Right cardiac atrium (tissue), 5 donors: ENCODE measurements at places on chromosomes 16 and 17. TPM values are rescaled to one million over a fixed set of nuclear protein-coding genes. Genes with fewer than 3 reads are reported as not detected.
A peak's percentile ranks its signal among the peaks of the same experiment; 100 is the strongest.

DNA sequence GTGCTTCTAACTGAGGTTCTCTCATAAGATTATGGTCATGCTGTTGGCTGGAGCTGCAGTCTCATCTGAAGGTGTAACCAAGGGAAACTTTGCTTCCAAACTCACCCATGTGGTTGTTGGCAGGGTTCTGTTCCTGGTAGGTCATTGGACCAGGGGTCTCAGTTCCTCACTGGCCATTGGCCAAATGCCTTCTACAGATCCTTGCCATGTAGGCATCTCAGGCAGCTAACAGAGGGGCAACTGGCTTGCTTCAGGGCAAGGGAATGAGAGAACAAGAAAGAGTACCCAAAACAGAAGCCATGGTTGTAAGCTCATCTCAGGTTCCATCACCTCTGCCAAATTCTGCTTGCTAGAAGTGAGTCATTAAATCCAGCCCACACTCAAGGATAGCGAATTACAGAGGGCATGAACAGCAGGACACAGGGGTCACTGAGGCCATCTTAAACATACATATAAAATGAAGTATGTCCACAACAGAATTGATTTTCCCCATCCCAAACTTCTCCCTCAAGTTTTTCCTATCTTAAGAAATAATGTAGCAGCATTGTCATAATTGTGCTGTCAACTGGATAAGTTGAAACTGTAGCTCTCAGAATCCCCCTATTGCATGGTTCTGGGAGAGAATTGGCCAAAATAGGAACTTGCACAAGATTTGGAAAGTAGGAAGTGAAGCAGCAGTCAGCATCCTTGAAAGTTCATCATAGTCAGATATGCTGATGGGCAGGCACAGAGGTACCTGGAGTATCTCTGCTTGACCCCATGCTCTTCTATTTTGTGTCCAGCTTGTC lies 42.4 kb upstream of the CES5A start:
- DNase-seq, result no peak

GRCh38 chr16:33877-34647 lies 19.3 kb downstream of the POLR3K start:
- no peak for DNase-seq

- peak; percentile 87 for DNase-seq
Measured at GRCh38 chr16:84933774-84934631, 77.3 kb downstream of the ZDHHC7 start.

CPHXL2 gene
- not detected for total RNA-seq

GRCh38 chr16:69123910-69124309 lies 8.5 kb downstream of the CHTF8 start:
- DNase-seq, result no peak

- DNase-seq, result no peak
Measured at GRCh38 chr16:57898961-57899360, 72.0 kb downstream of the CNGB1 start.

KRTAP9-7 gene
- total RNA-seq, result not detected

CBX2 gene
- 2.3 TPM for total RNA-seq

- no peak for DNase-seq
Measured at GRCh38 chr16:85246473-85246872, 134.2 kb upstream of the CIBAR2 start.

- peak; percentile 76 for DNase-seq
Measured at GRCh38 chr17:1005361-1005946, 8.5 kb downstream of the TIMM22 start.

ATXN1L gene
- total RNA-seq, result 16.2 TPM

HOXB9 gene
- not detected for total RNA-seq

DNA sequence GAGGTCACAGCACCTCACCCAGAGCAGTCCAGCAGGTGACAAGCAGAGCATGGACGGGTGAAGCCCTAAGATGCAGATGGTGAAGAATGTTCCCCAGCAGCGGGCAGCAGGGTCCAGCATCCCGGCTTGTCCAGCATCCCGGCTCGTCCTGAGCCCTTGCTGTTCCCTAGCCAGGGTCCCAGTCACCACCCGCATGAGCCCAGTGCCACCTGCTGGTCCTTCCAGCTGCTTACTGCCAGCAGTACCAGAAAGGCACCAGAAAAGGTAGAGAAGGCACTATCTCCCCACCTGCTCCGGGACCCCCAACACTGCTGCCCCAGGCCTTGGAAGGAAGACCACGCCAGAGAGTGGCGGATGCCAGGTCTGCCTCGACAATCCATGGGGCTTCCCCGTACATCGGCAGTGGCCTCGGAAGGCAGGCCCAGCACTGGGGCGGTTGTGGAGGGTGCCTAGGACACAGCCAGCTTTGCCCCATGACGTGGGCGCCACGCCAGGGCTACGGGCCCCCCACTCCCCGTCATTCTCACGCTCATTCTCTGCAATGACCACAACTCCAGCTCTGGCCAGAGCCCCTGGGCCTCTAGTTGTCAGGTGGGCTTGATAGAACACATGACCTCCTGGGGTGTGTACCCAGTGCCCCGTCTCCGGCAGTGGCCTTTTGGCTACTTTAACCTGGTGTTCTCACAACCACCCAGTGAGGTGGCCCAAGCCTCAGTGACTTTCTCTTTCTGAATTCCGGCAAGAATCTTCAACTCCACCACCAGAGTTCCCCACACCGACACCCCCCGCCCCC lies 1.4 kb downstream of the CENPX start:
- DNase-seq, result peak; percentile 91

DNA sequence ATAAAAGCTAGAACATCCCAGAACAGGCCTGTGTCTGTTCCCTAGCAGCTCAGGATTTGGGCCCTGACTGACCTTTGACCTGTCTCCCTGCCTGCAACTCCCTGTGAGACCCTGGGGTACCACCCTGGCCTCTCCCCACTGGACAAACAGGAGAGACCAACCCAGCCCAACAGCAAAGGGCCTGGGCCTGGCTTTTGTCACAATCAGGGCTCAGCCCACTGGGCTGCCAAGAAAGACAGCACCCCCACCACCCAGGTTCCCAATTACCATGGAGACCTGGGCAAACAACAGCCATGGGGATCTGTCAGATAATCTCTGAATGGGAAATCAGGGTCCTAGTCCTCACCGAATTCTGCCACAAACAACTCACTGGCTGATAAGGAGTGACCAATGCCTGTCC lies 11.1 kb downstream of the PLLP start:
- DNase-seq, result peak; percentile 62

C17orf50 gene
- total RNA-seq, result not detected

- no peak for DNase-seq
Measured at GRCh38 chr17:54015734-54016133, 193.0 kb downstream of the KIF2B start.

- DNase-seq, result no peak
Measured at GRCh38 chr16:54862529-54862928, 68.1 kb upstream of the IRX5 start.

- no peak for DNase-seq
Measured at GRCh38 chr17:62643496-62643895, 16.0 kb downstream of the MRC2 start.

OTOP2 gene
- total RNA-seq, result not detected

DNA sequence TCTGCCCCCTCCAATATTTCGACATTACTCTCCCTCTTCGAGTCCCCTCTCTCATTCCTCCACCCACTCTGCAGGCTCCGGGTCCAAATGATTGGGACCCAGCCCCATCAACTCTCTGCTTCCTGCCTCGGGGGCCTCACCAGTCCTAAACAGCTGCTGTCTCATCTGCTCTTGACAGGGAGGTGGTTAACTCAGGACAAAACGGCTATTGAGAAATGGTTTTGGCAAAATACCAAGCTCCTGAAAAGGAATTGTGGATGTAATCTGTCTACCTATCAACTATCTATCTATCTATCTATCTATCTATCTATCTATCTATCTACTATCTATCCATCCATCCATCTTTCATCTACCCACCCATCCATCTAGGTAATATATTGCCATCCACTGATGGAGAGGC lies 2.2 kb downstream of the CD300H start:
- DNase-seq, result no peak

- no peak for DNase-seq
Measured at GRCh38 chr16:84271866-84272265, 22.8 kb upstream of the WFDC1 start.

GRCh38 chr16:64679976-64680690 lies 441.7 kb downstream of the CDH11 start:
- DNase-seq, result no peak

GRCh38 chr17:65155622-65156021 lies 18.5 kb downstream of the RGS9 start:
- DNase-seq, result no peak

GRCh38 chr17:56943505-56944125 lies 17.2 kb downstream of the COIL start:
- no peak for DNase-seq

- DNase-seq, result peak; percentile 79
Measured at GRCh38 chr17:55717898-55718735, 4.5 kb downstream of the TMEM100 start.

RDM1 gene
- not detected for total RNA-seq

DNA sequence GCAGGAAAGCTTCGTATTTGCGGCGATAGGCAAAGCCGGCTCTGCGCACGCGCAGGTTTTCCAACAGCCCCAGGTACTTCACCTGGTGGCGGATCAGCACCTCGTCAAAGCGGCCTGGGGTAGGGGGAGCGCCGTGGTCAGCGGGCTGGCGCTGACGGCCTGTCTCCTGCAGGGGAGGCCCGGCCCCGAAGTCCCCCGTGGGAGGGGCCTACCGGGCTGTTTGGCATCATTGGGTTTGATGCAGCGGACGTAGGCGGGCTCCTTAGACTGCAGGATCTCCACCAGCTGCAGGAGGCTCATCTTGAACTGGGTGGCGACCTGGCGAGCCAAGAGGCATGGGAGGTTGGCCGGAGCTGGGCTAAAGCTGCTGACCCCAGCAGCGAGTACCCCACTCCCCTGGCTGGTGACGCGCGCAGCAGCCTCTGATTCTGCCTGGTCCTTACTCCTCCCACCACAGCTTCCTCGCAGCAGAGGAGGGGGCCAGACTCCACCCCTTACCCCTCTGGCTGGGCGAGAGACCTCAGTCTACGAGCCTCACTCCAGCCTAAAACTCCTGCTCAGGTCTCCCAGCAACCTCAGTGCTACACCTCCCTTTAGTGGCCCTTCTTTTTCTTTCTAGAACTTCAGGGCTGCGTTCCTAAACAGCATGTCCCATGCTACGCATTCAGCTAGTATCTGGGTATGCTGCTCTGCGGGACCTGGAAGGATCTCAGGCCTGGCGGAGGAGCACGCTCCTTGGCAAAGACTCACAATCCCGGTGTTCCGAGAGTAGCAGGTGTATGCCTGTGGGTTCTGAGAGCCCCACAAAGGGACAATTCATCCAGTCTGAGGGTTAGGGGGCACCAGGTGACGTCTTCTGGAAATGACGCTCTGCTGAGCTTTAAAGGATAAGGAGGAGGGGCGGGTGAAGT lies 16.1 kb upstream of the CRK start:
- no peak for DNase-seq

- no peak for DNase-seq
Measured at GRCh38 chr16:35102780-35103403, 1643.5 kb downstream of the TP53TG3F start.

DNA sequence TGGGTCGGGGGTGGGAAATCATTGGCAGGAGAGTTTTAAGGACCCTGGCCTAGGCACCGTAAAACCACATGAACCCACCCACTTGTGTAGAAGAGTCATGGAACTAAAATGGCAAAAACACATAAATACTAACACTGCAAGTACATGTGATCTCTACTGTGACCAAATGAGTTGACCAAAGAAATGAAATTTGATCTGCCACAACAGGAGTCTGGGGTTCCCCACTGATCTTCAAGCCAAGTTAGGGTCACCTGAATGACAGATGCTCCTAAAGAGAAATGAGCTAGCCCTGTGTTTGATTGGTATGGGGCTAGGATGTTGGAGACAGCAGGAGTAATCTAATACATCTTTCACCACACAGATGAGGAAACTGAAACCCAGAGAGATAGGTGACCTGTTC lies 21.5 kb upstream of the SKAP1 start:
- DNase-seq, result no peak

DNA sequence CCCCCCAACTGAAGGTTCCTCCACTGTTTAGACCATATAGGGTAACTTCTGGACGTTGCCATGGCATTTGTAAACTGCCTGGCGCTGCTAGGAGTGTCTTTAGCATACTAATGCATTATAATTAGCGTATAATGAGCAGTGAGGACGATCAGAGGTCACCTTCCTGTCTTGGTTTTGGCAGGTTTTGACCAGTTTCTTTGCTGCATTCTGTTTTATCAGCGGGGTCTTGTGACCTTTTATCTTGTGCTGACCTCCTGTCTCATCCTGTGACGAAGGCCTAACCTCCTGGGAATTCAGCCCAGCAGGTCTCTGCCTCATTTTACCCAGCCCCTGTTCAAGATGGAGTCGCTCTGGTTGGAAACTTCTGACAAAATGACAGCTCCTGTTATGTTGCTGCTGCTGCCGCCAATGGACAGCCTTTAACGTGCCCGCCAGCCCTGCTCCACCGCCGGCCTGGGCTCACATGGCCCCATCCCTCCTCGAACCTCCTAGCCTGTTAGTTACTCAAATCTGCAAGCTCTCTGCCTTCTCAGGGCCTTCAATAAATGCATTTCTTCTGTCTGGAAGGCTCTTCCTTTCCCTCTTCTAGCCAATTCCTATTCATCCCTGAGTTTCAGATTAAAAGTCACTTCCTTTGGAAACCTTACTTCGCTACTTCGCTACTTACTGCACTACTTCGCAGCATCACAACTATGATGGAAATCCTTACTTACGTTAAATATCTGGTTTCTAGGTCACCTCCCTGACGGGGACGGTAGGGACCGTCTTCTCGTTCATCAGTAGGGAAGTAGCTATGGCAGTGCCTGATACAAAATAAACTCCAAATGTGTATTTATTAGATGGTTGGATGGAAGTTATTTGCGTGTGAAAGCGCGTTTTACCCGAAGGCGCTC lies 640 bp upstream of the NAGLU start:
- peak; percentile 66 for DNase-seq

- DNase-seq, result no peak
Measured at GRCh38 chr17:55377671-55378275, 43.9 kb downstream of the MMD start.

RAC3 gene
- 1.6 TPM for total RNA-seq

DNA sequence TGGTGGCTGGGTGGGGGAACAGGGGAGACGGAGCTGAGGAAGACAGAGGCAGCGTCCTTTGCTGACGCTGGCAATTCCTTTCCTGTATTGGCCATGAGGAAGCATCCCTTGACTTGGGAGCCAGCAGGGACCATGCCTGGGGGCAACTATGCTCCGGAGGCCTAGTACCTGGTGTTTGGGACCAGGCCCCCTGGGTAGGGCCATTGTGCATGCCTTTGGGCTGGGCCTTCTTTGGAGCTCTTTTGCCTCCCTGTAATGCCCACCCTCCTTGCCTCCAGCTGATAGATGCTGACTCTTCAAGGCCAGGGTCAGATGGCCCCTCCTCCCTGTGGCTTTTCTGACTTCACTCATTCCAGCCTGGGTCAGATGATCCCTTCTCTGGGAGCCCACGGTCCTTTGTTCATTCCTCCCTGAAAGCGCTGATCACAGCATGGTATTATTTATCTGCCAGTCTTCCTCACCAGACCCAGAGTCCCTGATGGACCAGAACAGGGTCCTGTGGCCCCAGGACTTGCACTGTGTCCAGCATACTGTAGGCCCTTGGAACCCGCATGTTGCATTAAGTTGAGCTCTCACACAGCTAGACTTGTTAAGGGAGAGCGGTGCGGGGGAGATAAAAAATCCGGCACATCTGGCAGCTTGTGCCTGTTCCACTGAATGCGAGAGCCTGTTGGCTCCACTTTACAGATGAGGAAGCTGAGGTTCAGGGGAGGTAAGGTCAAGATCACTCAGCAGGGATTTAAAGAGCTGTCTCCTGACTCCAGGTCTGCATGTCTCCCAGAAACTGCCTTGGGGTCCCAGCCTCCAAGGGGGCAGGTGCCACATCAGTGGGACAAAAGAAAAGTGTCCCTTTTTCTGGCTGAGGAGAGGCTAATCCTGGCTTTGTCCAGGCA lies 2.9 kb downstream of the STARD3 start:
- no peak for DNase-seq

TBC1D3L gene
- 6.3 TPM for total RNA-seq

GRCh38 chr17:40086150-40087044 lies 14.0 kb downstream of the NR1D1 start:
- peak; percentile 88 for DNase-seq
